ENCODE measurements at places on chromosomes 7 and 10.

DNA sequence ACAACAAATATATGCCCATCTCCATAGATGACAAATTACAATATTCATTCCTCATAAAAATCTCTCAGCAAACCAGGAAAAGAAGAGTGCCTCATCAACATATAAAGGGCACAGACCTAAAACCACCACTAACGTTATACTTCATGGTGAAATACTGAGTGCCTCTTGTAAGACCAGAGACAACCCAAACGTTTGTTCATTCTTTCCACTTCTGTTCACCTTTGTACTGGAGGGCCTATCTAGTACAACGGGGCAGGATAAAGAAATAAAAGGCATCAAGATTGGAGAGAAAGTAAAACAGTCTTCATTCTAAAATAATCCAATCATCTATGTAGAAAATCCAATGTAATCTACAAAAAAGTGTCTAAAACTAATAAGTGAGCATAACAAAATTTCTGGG lies 79.1 kb downstream of the LARP4B start:
- DNase-seq: no peak

- no peak for DNase-seq
Observed at GRCh38 chr10:17793823-17794644, 15.1 kb upstream of the MRC1 start.

GRCh38 chr10:84078771-84079170 lies 60.5 kb upstream of the GHITM start:
- no peak for DNase-seq

DNA sequence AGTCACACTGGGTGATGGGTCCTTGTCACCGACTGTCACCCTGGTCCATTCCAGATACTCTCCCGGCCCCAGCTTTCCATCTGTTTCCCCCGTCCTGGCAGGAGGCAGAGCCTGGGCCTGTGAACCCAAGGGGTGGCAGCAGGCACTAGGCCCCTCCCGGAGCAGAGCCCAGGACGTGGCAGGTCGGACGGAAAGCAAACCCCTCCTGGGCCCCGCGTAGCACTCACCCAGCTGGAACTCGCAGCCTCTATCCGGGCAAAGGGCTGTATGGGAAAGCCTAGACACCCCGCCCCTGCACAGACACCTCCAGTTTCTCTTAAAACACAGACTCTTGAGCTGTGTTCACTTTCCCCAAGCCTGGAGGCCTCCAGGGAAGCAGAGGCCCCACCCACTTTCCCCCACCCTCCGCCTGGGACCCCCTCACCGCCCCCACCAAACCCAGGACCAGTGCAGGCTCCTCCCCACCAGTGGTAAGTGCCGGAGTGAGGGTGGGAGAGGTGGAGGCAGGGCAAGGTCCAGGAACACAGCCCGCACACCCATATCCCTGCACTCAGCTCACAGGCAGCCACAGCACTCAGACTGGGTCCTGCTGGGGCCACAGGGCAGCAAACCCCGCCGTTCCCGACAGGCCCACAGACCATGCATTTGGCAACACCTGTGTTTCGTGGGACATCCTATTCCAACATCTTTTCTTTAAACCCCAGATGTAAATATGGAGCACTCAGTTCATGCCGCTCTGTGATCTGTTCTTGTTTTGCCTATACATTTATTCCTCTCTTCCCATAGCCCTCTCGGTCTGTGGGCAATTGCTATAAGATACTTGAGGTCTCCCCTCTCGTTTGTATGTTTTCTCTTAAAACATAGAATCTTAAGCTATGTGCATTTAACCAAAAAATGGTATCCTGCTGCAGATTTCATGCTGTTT lies 98.2 kb upstream of the PDGFA start:
- DNase-seq: no peak

GRCh38 chr10:5390607-5391205 lies 13.9 kb downstream of the TUBAL3 start:
- DNase-seq: no peak

DNA sequence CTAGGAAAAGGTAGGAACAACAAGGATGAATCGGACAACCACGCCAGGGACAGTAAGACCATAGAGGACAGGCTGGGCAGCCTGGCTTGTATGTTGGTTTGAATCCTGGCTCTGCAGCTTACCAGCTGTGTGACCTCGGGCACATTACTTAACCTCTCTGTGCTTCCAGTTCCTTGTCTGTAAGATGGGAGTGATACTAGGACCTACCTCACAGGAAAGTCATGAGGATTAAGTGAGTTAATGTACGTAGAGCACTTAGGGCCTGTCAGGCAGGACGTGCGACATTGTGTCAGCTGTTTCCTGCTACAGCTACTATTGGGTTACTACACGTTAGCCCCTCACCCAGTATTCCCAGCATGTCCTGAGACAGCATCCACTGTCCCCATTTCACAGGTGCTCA lies 32.1 kb downstream of the PLAC9 start:
- no peak for DNase-seq

GRCh38 chr10:21514129-21514817 lies 11.2 kb downstream of the SKIDA1 start:
- DNase-seq: no peak

- peak; percentile 45 for DNase-seq
Observed at GRCh38 chr7:151432658-151433521, 7.1 kb downstream of the CRYGN start.

DNA sequence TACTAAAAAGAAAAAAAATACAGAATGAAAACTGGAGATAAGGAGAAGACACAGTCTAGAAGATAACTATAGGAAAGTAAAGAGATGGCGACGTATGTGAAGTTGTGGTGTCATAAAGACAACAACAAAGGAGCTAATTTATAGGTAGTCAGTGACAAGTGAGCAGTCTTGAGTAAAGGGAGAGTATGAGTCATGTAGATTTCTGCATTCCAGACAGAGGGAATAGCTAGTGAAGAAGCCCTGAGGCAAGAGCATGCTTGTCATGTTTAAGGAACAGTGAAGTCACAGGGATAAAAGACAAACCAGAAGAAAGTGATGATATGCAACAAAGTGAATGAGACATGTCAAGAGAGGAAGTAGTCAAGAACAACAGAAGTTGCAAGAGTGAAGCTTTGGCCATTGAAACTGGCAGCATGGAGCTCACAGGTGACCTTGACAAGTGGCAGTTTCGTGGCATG lies 2.3 kb upstream of the MIOS start:
- DNase-seq: no peak

DNA sequence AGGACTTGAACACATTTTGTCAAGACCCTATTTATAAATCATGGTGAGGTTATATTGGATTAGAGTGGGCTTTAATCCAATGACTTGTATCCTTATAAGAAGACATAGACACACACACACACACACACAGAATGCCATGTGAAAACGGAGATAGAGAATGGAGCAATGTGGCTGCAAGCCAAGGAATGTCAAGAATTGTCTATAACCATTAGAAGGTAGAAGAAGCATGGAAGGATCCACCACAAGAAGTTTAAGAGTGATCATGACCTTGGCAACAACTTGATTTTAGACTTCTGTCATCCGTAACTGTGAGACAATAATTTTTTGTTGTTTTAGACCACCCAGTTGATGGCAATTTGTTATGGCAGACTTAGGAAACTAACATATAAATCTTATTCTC lies 514.2 kb downstream of the TFEC start:
- DNase-seq: no peak

DNA sequence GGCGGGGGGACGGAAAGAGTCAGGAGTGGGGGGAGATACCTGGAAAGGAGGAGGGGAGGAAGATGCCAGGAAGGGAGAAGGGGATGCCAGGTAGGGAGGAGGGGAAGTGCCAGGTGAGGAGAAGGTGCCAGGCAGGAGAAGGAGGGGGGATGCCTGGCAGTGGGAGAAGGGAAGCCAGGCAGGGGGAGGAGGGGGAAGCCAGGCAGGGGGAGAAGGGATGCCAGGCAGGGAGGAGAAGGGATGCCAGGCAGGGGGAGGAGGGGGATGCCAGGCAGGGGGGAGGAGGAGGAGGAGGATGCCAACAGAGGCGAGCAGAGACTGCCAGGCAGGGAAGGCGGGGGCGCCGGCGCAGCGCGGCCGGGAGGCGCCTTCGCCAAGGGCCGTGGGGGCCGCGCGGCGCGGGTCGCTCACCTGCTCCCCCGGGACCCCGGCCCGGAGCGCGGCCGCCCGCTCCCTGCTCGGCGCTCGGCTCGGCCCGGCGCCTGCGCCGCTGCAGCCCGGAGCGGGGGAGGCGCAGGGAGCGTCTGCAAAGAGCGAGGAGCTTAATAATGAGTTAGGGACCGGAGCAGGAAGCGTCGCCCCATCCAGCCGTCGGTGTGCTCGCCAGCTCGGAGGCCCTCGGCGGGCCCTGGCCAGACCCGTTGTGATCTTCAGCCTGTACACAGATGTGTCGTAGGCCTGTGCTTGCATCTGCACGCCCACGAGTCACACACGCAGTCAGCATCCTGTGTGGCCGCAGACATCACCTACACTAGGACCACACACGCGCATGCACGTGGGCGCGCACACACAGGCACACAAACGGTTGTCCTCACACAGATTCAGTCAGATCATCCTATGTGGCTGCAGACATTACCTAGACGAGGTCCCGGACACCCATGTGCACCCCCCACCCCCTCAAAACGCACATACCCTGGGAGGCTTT lies 28.4 kb upstream of the SMARCD3 start:
- peak; percentile 33 for DNase-seq

- no peak for DNase-seq
Observed at GRCh38 chr7:133932591-133932990, 194.5 kb upstream of the LRGUK start.

DNA sequence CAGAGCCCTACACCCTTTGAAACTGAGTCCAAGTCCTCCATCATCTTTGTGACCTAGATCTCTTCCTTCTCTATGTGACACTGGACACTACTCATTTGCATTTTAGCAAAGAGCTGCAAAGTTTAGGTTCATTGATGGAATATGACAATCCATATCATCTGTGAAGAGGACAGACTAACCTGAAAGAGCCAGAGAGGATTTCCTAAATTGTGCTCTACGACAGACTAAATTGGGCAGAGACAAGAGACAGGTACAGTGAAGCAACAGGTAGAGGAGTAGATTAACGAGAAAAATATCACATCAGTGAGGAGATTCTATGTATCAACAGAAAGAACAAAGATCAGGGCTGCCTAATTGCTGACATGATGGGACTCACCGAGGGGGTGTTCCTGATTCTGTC lies at the start of gene TAS2R3:
Gene TAS2R3 (plus strand): TSS at position 301 of the 400 bp plus-strand sequence. CDS start 62 bp downstream, at position 363.
- no peak for DNase-seq

- peak; percentile 7 for DNase-seq
Observed at GRCh38 chr10:74586088-74586585, 240.3 kb upstream of the KAT6B start.

- DNase-seq: no peak
Observed at GRCh38 chr10:30759423-30759822, 129.9 kb upstream of the LYZL2 start.

- no peak for DNase-seq
Observed at GRCh38 chr10:120746001-120746777, 105.0 kb upstream of the WDR11 start.

GRCh38 chr10:28087661-28088351 lies 88.9 kb upstream of the ODAD2 start:
- DNase-seq: no peak

- DNase-seq: no peak
Observed at GRCh38 chr10:131093795-131094366, 217.6 kb downstream of the TCERG1L start.

DNA sequence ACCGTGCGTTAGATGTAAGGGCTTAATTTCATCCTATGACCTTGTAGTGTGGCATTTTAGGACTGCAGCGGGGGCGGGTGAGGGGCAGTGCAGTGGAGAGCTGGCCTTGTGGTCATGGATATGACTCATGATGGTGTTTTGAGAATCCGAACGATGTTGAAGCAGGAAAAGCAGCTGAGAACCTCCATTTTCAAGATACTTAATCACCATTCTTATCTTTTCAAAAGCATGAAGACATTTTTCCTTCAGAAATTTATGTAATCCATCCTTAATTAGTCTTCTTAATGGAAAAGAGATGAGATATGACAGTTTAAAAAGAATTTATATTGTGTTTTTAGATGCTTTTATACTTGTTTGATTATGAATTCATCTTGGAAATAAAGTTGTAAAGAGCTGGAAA lies 9.6 kb downstream of the ATP5F1C start:
- DNase-seq: no peak

DNA sequence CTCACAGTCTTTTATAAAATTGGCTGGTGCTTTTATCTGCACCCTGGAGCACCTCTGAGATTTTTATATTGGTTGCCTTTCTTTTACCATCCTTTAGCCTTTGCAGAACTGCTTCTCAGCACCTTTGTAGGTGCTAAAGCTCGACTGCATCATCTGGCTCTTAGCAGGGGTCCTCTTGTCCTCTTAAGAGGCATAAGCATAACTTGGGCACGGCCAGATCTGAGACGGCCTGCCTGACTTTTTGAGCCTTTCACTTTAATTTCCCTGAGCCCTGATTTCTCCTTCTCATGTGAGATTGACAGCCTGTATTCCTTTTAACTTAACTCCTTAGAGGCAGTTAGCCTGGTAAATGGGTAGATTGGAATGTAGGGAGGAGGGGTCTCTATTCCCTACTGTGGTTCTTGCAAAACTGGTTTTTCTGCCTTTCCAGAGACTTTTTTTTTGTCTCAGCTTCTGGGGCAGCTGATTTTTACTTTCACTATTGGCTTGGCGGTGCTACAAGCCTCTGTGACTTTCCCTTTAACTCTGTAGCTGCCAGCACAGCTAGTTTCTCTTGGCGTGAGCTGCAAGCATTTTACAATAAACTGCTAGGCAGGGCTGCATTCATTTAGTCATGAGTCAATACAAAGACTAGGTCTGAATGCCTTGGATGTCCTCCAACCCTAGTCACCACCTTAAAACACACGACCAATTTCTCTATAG lies 24.0 kb downstream of the ZPBP start:
- no peak for DNase-seq

DNA sequence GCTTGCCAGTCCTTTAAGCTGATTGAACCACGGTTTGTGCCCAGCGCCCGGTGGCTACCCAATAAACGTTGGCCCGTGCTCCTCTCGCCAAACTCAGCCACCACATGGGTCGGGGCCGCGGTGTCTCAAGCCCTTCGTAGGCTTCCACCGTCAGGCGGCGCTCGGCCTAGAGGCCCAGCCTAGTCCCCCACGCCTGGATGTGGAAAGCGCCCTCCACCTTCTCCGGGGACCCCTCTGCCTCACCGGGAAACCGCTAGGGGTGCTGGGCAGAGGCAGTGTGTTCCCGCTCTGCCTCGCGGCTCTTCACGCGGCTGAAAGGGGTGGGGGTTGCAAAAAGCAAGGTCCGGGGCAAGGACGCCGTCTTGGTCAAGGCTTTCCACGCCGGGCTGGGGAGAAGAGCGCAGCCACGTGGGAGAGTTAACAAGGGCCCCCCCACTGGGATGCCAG lies 29.8 kb downstream of the LEP start:
- DNase-seq: no peak

GRCh38 chr7:45978731-45979211 lies 57.7 kb upstream of the IGFBP3 start:
- no peak for DNase-seq

DNA sequence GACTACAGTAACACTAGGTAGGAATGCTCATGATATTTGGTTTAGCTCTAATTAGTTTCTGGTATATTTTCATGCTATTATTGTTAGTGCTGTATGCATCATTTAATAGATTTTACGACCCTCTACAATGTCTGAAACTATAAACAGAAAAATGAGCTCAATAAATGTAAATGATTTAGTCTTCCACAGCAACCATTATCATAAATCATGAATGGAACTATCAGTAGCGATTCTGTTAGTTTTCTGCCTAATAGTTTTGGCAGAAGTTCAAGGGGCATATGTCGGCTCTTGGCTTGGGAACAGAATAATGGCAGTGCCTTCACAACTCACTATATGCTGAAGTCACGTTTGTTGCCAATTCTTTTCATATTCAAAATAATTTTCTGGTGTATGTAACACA lies 494.8 kb downstream of the PARD3 start:
- no peak for DNase-seq
